CD4-positive, alpha-beta T cell treated with Interleukin-2 at 100 ng/mL for 4 hours (primary cell): ENCODE measurements at places on chromosomes 5 and 9.

GRCh38 chr9:76580820-76581219 lies 121.8 kb downstream of the GCNT1 start:
- DNase-seq, result no peak

DNA sequence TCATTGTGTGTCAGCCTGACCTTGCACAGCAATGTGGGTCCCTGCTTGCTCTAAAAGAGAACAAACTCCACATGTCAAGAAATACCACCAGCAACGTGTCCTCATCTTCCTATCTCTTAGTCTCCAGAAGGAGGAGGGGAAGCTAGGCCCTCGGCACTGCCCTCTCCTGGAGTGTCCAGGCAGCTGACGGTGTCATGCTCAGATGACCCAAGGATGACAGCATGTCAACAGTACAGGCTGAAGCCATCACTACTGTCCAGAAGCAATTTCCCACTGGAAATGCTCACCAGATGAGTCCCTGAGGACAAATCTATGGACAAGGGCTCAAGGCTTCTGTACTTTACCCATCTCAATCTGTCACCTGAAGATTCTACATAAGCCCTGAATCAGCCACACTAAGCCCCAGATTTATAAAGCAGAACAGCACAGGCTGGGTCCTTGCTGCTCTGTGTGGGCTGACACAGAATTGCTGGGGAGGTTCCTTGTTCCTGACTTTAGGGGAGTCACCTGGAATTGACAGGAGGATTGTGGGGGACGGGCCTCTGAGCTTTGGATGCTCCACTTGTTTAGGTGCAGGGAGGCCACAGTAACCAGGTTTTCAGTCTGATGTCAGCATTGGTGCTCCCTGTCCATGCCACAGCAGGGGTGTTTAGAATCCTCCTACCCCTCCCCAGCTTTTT lies 210.2 kb downstream of the DAB2IP start:
- no peak for DNase-seq

- no peak for DNase-seq
Measured at GRCh38 chr9:111649016-111649415, 12.4 kb upstream of the GNG10 start.

DNA sequence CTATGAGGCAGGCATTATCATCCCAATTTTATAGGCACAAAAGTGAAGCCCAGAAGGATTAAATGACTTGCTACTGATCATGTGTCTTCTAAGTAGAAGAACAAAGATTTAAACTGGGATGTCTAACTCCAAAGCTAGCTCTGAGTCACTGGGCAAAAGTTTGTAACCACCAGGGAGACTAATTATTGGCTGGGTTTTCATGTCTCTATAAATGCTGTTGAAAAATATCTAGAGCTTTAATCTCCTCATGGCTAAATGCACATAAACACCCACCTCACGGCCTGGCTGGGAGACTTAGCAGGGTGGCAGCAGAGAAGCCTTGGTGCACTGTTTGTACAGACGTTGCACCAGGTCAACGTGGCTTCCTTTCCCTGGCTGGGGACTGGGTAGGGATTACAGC lies 144.6 kb downstream of the MELK start:
- no peak for DNase-seq

- no peak for DNase-seq
Measured at GRCh38 chr5:102536323-102536928, 37.6 kb upstream of the SLCO6A1 start.

DNA sequence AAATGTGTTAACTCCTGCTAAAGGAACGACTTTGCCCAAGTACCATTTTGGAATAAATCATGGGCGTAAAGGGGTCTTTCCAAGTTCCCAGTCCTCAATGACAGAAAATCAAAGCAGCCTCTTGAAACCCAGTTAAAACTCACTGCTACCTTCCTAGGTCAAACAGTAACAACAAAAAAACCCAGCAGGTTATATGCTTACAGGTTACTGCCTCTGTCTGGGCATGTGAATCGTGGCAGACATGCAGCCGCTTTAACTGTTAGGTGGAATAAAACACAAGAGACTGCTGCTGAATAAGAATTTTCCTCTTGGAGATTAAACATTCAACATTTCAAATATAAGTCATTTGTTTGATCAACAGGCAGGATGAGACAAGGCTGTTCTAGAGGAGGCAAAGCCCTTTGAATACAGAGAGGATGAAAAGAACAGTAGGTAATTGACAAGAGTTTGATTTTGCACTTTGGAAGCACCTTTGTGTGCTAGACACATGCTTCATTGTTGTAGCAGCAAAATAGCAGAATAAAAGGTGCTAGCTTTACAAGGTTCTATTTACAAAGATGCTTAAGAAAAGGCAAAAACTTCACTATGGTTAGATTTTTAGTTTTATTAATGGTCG lies 319.4 kb downstream of the NDUFS4 start:
- DNase-seq, result no peak

- peak; percentile 64 for DNase-seq
Measured at GRCh38 chr9:133726401-133727276, 11.5 kb downstream of the SARDH start.

- DNase-seq, result no peak
Measured at GRCh38 chr9:126806336-126806735, 1.5 kb downstream of the ZBTB43 start.
